Fibroblast of skin of scalp (primary cell): ENCODE measurements at places on chromosomes 1 and 21.

DNA sequence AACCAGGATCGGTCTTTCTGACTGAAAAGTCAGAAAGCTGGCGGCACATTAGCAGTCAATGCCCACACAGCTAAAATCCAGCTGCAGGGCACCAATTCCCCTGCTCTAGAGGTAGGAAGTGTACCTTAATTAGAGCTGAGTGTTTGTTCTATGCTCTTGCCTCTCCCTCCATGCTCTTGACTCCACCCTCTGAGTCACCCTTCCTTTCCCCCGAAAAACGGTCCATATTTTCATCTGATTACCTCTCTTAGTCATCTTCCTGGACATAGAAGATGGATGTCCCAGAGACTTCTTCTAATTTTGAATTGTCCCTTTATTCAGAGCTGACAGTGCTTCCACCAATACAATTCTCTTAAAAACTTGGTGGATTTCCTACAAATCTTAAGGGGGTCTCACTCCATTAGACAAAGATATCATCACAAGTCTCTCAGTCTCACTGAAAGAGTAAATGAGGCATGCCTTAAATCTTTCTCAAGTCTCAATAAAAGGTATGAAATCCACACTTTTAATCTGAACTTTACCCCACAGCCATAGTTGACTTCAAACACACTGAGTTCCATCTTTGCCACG is 44.1 kb upstream of the SLC19A1 start:
- no peak for DNase-seq

DNA sequence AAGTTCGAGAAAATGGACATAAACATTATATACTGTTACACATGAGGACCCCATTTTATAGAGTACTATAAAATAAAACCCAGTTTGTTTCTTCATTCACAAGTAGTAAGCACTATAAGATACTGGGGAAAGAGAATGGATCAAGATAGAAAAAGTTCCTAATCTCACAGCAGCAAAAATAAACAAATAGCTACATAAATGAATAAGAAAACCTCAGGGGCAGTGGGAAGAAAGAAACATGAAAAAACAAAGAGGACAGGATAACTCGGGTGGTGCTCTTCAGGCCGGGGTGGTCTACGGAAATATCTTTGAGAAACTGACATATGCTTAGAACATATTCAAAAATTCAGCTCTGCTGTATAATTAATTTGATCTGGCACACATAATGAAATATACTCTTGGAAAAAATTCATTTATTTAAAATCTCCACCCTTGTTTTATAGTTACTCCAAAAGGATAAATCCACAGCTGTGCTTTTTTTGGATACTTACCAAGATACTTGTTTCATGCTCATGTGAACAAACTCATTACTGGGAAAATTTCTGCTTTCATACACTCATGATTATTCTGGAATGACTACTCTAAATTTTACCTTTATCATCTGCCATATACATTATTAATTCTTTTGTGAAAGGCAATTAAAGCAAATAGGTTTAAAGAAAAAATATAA is 20.0 kb downstream of the CEP170 start:
- peak; percentile 55 for DNase-seq

DNA sequence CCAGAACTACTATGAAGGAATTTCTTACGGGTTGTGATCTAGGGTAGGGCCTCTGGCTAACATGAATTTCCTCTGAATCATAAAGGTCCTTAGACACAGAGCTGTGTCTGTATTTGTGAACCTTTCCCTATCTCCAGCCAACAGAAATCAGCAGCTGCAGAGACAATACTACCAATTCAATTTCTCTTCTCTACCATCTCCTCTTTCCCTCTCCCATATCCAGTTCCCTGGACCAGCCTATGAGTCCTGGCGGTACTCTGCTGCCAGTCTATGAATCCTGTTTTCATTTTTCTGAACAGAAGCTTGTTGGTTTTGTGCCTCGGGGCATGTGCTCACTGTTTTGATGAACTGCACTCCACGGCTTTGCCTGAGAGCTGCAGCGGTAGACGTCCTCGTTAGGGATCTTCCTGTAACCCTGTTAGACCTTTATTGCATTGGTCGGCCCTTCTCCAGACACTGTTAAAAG is 458.0 kb upstream of the VAMP3 start:
- peak; percentile 37 for DNase-seq

GRCh38 chr1:205523261-205523890 is 18.9 kb downstream of the CDK18 start:
- DNase-seq: no peak

- peak; percentile 79 for DNase-seq
These were observed 163.8 kb downstream of the COL24A1 start for GRCh38 chr1:85992791-85993190.

DNA sequence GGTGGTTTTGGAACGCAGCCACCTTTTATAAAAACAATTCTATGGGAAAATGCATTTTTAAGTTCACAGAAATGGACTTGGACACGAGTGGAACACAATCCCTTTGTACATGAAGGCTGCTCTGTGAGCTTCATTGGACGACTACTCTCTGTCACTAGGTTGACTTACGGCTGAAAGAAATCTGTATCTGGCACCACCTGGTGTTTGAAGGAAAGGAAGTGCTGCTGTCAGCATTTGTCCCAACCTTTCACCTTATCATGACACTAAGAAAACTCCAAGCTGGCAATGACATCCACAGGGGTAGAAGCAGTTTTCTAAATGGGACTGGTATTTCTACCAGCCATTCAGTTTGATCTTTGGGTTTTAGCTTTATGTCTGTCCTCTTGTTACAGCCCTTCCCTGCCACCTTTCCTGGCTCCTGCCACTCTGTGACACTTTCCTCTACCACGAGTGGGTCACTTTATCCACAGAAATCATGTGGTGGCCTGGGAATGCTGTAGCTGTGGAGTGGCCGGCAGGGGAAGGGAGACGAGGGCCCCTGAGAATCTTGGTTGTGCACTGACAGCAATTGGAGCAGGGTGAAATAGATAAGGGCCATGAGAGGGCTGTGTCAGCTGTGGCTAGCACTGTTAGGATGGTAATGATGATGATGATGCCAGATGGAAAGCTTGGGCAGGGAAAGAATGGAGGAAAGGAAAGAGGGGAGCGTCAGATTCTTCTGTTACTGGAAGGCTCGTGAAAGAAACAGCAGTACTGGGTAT is 85.2 kb downstream of the TBX19 start:
- no peak for DNase-seq

- DNase-seq: no peak
These were observed 1.8 kb upstream of the WNT3A start for GRCh38 chr1:228004856-228005462.

GRCh38 chr1:201395936-201396335 is 3.2 kb downstream of the LAD1 start:
- no peak for DNase-seq

DNA sequence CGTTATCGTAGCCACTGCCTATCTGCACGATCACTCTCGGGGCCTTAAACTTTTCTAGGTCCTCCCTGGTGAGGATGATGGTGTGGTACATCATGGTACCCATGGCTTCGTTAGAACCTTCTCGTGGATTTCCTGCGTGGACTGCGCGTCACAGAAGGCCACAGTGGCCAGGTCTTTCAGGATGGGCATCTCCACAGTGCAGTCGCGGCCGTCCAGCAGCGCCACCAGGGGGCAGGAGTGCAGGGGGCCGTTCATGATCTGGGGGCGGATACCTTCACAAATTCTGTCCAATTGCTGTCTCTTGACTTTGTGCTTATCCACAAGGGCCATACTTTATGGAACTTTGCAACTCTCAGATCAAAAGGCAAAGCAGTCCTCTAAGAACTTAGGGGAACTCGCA is 69.6 kb downstream of the WLS start:
- DNase-seq: no peak

DNA sequence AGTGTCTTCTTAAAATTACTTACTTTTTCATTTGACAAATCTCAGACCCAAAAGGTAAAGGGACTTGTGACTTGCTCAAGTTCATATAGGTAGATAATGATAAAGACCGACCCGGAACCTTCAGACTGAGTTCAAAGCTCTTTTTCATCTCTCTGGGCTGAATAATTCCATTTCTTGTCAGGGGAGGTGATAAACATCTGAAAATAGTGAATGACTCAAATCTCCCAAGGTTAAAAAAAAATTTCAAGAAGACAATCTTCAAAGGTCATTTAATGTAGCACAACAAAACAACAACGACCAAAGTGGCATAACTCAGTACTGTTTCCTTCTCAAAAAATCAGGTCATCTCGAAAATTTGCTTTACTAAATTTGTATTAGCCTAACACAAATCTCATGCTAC is 20.6 kb downstream of the LUZP1 start:
- DNase-seq: no peak
